ENCODE measurements at places on chromosomes 16 and 17.

DNA sequence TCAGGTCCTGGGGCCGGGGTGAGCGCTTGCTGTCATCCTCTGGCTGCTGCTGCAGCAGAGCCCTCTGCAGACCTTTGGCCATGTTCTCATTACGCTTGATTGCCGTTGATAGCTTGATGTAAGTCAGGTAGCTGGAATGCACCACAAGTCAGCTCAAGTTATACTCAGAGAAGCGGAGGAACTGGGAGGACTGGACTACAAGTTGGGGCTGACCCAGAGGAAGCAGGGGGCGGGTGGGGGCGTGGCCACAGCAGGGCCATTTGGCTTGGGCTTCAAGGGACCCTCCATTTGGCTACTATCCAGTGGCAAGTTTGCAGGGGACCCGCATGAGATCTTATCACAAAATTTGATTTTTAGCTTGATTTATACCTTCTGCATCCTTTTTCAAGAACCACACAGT is 19.0 kb upstream of the EVPL start:
- DNase-seq, result no peak

DNA sequence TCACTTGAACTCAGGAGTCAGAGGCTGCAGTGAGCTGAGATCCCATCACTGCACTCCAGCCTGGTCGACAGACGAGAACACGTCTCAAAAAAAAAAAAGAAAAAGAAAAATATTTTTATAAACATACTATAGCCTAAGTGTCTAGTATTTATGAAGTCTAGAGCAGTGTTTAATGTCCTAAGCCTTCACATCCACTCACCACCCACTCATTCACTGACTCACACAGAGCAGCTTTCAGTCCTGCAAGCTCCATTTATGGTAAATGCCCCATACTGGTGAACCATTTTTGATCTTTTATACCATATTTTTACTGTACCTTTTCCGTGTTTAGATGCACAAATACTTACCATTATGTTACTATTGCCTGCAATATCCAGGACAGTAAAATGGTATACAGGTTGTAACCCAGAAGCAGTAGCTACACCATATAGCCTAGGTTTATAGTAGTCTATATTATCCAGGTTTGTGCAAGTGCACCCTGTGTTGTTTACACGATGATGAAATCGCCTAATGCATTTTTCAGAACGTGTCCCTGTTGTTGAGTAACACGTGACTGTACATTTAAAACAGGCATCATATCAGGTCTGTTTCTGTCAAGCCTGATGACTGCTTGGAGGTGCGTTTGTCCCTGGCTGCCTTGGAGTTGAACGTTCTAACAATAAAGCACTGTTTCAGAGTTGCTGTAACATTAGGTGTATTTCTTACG is 10.1 kb downstream of the NUDT7 start:
- DNase-seq, result no peak

GRCh38 chr16:4006397-4006999 is 109.7 kb downstream of the ADCY9 start:
- DNase-seq, result no peak

GRCh38 chr17:40354221-40355122 is 10.1 kb downstream of the GJD3 start:
- no peak for DNase-seq

DNA sequence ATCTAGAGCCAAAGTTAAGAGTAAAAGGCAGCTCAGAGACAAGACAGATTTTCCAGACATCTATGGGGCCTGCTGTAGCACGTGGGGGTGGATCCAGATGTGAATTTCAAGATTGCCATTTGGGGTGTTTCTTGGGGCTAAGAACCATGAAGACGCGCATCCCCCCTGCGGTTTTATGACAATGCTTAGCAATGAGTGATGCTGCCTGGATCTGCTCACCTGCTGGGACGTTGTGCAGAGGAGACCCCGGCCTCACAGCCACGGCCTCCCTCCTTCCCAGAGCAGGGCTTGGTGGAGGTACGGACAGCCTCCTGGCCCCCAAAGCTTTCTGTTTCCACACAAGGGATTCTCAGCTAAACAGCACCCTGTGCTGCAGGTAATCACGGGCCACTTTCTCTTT is 151.5 kb upstream of the DYNLRB2 start:
- no peak for DNase-seq

DNA sequence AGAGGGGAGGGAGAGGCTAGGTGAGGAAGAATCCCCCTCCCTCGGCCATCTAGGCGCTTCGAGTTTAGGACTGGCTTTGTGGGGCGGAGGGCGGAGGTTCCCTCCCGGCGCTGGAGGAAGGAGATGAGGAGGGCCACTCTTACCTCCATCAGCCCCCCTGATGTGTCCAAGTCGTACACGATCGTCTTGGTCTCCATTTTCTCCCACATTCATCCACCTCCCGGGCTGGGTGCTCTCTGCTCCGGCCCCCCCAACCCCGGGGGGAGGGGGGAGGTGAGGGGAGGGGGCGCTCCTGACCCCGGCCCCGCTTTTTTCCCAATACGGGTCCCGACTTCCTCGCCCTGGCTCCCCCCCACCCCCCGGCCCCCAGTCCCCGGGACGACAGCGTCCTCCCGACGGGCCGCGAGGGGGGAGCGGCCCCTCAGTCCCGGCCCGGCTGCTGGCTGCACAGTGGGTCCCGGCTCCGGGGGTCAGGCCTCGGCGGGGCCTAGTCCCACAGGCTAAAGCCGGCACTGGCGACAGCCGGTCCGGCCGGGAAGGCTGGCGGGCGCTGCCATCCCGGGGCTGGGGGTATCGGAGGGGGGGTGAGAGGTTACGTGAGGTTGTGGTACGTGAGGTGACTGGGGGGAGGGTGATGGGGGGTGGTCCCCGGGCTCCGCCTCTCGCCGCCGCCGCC is 428 bp downstream of the PHF12 start:
- DNase-seq, result no peak

DNA sequence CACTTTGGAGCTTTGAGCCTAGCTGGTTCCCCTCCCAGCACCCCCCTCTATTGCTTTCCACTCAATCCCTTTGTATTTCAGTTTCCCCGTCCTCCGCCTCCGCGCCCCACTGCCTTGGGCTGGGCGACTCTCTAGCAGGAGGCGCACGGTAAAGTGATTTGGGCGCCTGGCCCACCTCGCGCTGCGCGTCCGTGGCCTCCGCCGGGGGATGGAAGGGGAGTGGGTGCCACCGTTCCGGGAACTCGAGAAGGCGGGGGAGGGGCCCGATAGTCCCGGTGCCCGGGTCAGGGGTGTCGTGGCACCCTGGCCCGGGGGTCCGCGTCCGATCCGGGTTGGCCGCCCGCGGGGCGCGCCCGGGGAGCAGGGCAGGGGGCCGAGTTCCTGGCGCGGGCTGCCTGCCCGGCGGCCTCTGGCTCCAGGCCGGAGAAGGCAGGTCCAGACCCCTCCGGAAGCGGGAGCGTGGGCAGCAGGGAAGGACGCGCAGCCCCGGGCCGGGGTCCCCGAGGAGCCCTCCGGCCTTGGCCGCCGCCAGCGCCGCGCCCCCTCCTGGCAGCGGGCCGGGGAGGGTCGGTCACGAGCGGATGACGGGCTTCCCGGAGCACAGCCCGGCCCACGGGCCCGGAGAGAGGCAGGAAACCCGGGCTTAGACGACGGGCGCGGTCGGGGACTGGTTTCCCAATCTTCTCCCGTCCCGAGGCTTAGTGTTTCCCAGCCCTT is 15.8 kb downstream of the MEOX1 start:
- DNase-seq, result peak; percentile 6

DNA sequence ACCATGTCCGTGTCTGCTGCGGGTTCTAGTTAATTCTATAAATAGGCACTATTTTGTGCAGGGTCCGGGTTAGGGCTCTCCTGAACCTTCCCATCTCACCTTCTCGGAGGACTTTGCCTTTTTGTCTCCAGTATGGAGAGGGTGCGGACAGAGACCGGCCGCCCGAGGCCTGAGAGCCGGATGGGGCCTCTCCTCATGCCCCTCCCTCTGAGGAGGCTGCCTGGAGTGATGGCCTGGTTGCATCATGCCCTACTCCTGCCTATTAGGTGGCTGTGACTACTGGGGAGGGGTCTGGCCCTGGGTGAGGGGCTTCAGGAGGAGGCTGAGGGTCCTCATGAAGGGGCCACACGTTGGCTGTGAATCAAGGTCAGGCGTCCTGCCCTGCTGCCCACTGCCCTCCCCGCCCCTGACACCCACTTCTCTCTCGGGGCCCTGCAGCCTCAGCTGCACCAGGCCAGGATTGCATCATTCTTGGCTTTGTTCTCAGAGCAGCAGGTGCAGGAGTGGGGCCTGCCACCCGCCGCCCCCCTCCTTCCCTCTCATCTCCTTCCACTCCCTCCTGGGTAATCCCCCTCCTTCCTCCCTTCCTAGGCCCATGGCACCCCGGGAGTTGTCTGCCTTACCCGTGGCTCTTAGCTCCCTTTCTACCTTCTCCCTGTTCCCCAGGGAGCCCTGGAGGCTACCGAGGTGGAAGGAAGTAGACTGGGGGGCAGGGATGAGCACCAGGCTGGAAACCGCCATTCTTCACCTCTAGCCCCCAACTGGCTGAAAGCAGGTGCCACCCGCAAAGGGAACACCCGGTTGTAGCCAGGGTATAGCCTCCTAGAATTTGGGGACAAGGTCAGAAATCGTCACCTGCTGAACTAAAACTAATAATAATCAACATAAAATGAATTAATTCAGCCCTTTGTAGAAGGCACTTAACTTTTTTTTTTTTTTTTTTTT is 12.7 kb upstream of the ARHGAP23 start:
- DNase-seq, result no peak

DNA sequence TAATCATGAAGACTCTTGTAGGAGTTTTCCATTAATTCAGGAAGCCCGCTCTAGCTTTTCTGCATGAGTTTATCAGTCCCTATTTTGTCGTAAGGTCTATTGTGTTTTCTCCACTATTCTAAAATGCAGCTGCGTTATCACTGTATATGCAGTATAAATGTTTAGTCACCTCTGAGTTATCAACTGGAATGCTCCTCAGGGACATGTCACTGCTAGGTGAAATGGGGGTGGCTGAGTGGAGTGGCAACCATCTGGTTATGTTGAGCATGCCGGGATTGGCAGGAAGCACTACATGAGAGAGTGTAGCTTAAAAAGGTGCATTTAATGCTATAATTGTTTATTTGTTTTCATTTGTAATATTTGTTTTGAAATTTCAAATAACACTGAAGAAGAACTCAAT is 285.2 kb upstream of the ELAC2 start:
- no peak for DNase-seq

GRCh38 chr17:78839762-78840529 is 668 bp downstream of the USP36 start:
- peak; percentile 44 for DNase-seq

- peak; percentile 16 for DNase-seq
Measured at GRCh38 chr17:47776330-47777197, 43.5 kb downstream of the TBX21 start.

GRCh38 chr16:57984443-57985203 is 13.7 kb upstream of the CNGB1 start:
- peak; percentile 92 for DNase-seq

DNA sequence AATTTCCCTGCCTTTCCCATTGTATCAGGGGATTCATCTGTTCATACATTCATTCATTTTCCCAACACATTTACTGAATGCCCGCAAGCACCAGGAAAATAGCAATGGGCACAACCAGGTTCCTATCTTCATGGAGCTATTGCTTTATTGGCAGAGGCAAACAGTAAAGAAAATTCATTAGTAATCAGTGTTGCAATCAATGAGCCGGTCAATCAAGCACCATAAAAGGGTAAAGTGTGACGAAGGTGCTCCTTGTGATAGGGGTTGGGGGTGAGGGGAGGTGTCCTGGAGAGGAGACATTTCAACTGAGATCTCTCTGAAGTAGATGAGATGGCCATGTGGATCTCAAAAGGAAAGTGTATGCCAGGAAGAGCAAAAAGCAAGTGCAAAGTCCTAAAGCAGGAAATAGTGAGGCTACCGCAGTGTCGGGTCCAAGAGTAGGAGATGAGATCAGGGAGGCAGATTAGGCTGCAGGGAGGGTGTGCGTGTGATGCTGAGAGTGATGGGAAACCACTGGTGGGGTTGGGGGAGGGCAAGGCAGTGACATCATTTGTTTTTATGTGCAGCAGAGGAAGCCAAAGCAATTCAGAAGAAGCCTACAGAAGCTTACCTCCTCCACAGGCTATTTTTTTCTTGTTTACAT is 28.4 kb downstream of the CDH13 start:
- DNase-seq, result peak; percentile 44

DNA sequence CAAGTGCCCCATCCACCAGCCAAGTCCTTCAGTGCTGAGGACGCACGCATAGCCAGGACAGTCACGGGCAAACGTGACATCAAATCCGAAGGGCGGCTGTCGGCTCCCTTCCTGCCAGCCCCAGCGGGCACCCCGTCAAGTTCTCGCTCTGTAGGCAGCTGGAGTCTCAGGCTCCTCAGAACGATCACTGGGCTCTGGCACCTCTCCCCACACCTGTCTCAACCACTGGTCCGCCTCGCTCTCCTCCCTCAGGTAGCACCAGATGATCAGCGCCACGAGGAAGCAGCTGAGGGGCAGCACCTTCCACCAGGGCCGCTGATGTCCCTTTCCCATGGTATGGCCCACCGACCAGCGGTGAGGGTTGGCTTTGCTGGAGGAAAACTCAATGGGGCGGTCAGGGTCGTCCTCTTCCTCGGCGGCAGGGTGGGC is 422 bp downstream of the UQCC4 start:
- DNase-seq, result peak; percentile 10

GRCh38 chr17:44889003-44889402 is 10.2 kb downstream of the EFTUD2 start:
- DNase-seq, result no peak

DNA sequence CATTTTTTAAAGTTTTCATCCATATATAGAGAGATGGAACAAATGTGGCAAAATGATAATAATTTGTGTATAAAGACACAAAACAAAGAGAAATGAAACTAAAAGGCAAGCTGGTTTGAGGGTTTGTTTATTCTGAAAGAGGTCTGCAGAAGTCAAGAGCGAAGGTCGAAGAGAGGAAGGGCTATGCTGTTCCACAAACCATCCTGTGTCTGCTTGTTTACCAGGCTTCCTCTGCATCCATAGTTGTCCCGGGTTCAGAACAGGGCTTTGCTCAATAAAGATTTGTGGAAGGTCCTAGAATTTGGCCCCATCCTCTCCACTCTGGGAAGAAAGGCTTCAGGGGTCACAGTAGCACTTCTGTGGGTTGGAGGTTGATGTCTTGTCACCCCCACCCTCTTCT is 2.4 kb upstream of the MARVELD3 start:
- DNase-seq, result no peak

- DNase-seq, result no peak
Measured at GRCh38 chr17:4544135-4544950, 10.8 kb downstream of the MYBBP1A start.

DNA sequence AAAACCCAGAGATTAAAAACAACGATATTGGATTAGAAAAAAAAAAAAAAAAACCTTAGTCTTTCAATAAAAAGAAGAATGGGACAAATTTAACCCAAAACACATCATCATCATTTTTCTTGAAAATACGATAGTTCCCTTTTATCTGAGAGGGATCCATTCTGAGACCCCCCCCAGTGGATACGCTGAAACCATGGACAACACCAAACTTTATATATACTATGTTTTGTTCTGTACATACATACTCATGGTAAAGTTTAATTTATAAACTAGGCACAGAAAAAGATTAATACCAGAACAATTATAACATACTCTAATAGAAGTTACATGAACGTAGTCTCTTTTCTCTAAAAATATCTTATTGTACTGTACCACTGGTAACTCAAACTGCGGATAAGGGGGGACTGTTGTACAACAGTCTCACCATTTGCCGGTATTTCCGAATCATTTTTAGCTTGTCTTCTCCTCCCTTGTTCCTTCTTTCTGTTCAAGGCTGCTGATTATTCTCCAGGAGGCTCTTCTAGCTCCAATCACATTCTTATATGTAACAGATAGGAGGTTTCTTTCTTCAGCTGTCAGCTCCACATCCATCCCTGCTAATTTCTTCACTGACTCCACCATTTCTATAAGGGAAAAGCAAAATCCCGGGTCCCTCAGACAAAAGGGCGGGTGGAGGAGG is 37.0 kb downstream of the RNF135 start:
- no peak for DNase-seq

All from stimulated activated CD4-positive, alpha-beta T cell treated with anti-CD3 and anti-CD28 coated beads, Interleukin-2, amount 100 ng/mL, for 4 hours (primary cell).